Glomerular endothelial cell (primary cell): ENCODE measurements at places on chromosomes 1 and 21. TPM values are rescaled to one million over a fixed set of nuclear protein-coding genes. Genes with fewer than 3 reads are reported as not detected.

- DNase-seq: no peak
These were observed 35.2 kb downstream of the PTBP2 start for GRCh38 chr1:96756789-96757188.

GRCh38 chr1:15304708-15305467, 57.9 kb downstream of the FHAD1 start:
- no peak for DNase-seq

GRCh38 chr1:234253732-234254131, 119.5 kb upstream of the COA6 start:
- DNase-seq: no peak

DNA sequence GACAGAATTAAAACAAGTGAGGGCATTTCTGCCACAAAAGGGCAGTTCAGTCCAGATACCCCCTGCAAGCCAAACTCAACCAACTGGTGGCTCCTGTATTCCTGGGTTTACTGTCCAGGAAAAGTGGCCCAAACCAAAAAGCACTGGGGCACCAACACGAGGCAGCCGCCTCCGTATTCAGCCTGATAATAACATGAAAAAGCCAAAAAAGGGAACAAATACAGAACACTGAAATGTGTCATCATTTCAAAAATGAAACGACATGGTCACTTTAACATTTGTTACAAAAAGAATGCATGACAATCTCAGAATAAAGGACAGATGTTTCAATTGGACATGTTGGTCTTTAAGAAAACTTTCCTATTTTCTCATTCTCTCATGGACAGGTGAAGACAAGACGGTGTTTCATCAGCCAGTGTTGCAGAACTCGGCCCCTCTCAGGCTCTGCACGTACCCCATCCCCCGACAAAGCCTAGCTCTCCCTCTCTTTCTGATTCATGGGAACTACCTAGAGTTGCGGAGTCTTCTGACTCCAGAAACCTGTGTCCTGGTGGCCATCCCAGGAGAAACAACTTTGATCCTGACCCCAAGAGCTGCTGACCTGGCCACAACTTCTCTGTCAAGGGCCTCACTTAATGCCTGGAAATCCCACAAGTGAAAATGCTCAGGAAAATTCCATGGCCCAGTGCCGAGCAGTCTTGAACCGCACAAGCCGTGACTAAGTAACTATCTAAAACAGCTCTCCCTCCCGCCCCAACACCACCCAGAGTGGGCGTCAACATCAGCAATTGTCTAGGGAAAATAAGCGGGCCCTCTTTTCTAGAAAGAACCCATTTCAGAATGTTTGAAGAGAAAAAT, 27.1 kb downstream of the ZBTB17 start:
- no peak for DNase-seq

DNA sequence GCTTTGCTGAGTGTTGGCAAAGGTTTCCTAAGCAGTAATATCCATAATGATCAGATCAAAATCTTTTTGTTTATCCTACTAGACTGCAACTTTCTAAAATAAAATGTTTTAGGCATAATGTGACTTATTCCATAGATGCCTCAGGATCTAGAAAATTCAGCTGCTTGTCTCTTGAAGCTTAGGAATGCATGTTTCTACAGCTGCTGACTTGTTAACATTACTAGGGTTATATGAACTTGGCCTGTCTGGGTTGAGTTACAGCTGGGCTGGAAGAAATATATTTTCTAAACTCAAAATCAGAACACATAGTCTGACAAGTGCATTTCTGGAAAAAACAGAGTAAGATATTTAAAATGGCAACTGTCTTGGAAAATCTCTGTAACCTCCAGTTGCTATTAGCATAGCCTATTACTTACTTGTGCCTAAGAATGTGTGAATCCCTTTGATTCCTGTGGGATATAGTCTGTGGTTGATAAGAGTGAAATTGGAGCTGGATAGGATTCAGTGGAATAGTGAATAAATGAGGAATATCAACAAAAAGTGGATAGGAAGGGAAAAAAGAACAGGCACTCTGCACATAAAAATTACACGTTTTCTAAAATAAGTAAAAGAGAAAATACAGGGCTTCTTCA, 61.2 kb downstream of the RGS4 start:
- DNase-seq: no peak

DNA sequence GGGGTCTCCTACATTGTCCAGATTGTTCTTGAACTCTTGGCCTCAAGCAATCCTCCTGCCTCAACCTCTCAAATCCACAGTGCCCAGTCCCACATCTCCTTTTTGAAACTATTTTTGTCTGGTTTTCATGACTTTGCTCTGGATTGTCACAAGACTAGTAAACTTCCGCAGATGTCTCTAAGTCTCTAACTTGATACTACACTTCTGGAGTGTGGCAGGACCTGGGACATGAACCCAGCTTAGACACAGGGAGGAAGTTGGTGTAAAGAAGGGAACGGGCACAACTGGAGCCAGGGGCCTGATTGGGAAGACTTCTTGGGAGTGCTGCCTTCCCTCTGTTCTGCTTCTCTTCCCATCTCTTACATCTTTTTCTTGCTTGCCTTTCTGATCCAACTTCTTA, 16.2 kb upstream of the DISC1 start:
- no peak for DNase-seq

GRCh38 chr21:45818276-45818903, 163.2 kb upstream of the COL6A1 start:
- no peak for DNase-seq

DNA sequence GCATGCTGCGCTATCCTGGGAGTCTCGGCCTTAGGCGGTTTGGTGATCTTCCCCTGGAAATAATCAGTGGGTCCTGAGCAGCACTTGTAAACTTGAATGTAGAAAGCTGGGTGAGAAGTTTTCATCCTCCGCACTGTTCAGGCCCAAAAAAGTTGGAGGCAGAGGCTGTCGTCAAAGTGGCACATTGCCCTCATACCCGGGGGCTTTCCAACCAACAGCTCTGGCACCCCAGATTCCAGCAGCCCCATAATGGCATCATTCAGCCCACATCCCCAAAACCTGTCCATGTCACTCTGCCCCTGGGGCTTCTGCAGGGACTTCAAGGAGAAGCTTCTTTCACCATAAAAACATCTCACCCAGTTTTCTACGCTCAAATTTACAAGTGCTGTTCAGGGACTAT, 59.3 kb downstream of the TOR1AIP2 start:
- DNase-seq: no peak

DNA sequence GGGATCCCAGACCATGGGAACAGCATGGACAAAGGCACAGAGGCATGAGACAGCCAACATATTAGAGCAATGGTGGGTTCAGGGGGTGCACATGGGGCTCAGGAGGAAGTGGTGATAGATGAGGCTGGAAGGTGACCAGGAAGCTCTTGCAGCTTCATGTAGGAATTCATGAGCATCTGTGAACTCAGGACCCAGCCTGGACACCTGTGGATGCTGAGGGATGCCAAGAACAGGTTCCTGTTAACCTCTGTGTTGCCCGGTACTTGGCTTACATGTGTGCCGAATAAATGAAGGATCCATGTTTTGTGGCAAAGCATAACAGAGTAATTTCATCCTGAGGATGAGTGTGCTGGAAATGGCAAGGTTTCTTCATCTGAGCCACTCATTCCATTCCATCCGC, 9.3 kb upstream of the SSBP3 start:
- DNase-seq: no peak

DNA sequence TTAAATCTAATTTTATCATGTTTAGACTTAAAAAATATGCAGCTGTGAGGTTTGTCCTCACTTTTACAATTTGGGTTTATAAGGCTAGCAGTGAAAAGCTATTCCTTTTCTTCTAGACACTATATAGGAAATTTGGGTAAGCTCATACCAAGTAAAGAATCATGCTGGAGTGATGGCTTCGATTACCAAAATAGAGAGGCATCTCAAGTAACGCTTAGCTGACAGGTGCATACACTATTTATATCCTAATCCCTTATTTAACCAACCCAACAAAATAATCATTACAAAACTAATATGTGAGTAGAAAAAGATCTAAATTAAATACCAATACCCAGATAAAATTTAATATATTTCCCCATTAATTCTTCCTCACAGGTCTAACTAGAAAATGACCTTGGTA, 193.2 kb downstream of the LHX8 start:
- DNase-seq: no peak

GRCh38 chr1:43069461-43070050, 102.5 kb downstream of the EBNA1BP2 start:
- no peak for DNase-seq

DNA sequence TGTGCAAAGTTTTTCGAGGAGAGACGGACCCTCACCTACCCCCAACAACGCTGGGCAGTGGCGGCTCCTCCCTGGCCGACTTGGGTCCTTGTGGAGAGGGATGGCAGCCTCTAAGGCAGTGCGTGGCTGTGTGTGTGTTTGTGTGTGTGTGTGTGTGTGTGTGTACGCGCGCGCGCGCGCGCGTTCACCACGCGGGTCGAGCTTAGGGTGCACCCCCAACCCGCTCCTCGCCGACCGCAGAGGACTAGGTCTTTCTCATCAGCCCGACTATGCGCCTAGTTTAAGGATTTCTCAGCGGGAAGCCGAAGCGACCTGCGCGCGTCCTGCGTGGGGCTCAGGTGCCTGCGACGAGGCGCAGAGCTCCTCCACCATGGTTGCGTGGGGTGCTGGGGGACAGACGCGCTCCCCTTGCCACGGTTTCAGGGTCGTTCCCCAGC, 940 bp downstream of the SOX13 start:
- no peak for DNase-seq

GRCh38 chr1:165481820-165482532, 37.0 kb upstream of the RXRG start:
- no peak for DNase-seq

- DNase-seq: no peak
These were observed 25.3 kb downstream of the DTL start for GRCh38 chr1:212060632-212061472.

GRCh38 chr1:4613606-4614370, 40.6 kb upstream of the AJAP1 start:
- DNase-seq: no peak

DNA sequence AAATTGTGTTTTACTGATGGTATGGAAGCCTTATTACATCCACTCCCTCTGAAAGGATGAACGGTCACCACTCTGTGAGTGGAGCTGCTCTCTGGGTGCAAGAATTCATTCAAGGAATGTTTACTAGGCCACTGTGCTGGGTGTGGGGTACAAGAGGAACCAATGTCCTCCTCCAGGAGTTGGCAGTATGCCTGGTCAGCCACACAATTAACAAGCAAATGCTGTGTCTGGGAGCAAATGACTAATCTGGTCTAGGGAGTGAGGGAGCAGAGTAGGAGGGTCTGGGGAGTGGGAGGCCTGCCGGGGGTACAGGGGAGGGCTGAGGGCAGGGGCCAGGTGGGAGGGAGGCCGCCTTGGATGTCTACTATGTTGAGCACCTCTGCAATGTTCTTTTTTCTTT, 27.2 kb upstream of the TDRD10 start:
- no peak for DNase-seq

GRCh38 chr1:246280551-246280950, 226.5 kb downstream of the SMYD3 start:
- DNase-seq: no peak

- DNase-seq: no peak
These were observed 117.8 kb downstream of the GLIS1 start for GRCh38 chr1:53621144-53621543.

GRCh38 chr1:246517391-246517790, 10.3 kb upstream of the SMYD3 start:
- DNase-seq: no peak

GRCh38 chr1:224710196-224710595, 94.1 kb downstream of the CNIH3 start:
- no peak for DNase-seq

DNA sequence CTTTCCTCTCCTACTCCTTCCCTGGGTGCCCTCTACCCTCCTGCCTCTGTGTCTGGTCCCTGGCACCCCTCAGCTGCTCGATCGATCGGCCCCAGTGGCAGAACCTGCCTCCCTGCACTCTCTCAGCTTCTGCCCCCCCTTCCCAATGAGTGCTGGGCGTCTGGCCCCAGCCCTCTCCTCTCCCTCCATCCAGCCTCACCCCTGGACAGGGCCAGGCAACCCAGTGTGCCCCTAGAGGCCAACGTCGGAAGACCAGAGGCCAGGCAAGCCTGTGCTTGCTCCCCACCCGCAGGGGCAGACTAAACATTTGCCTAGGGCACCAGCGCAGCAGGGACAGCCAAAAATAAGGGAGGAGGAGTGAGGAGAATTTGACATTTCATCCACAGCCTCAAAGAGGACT, 43.5 kb downstream of the LGR6 start:
- DNase-seq: no peak

DNA sequence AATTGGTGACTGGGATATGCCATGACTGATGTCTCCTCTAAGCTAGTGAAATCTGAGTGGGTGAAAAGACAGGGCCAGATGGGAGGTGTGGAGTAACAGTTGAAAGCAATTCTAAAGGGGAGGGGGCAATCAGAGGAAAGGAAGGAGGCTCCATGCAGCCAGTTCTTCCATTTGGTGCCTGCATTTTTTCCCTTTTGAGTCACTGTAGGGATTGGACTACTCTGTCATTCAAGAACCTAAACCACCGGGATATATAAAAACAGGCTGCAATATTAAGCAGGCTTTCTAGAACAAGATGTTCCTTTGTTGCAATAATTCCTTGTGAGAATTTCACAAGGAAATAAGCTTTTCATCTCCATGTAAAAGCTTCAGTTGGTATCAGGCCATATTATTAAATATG, 18.3 kb downstream of the CLIC6 start:
- no peak for DNase-seq

DNA sequence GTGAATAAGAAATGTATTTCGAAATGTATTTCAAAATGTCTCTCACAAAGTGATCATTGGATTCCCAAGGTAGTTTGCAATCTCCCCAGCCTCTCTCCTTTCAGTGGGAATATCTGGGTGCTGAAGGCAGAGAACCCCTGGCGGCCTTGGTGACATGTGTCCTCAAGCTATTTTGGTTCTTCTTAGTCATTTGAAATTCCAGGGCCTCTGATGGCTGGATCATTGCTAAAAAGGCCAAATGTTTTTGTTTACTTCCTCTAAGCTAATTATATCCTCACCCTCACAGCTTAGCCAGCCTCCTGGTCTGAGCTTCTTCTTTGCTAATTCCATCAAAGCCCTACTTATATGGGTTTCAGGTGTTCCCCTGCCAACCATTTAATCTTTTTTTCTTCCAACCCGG, 71.2 kb downstream of the LRRC40 start:
- no peak for DNase-seq

DNA sequence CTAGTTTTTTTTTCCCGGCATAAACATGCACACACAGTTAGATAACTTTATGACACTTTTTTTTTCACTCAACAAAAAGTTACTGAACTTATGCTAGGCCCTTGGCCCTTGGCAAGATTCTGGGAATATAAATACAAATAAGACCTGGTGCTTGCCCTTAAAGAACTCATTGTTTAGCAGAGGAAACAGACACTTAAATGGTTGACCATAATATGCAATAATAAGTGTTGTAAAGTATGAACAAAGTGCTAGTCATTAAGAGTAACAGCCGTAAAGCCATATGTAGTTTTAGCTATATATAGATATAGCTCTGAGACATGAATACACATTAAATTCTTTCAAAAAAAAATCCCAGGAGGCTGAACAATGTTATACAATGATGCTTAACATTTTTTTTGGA, 198.3 kb downstream of the CYYR1 start:
- DNase-seq: no peak

GRCh38 chr1:119475866-119476439, 31.1 kb upstream of the HSD3B1 start:
- no peak for DNase-seq

NTRK1 gene
- total RNA-seq: 0.41 TPM in 1 of 2 replicates, not detected in the other

CD5L gene
- total RNA-seq: not detected in 2 replicates

SAMD11 gene
- total RNA-seq: 2.0 TPM in 1 of 2 replicates, not detected in the other

KCNN3 gene
- 4.8 and 10.5 TPM in 2 replicates for total RNA-seq

RUNX3 gene
- total RNA-seq: 0.06 TPM in 1 of 2 replicates, not detected in the other

TPM3 gene
- total RNA-seq: 712 and 835 TPM in 2 replicates

TMEM234 gene
- 15.9 and 16.6 TPM in 2 replicates for total RNA-seq
